GM13976 (cell line): ENCODE measurements at places on chromosomes 2 and 18.

GRCh38 chr2:6827566-6828298 is 38.0 kb downstream of the CMPK2 start:
- no peak for DNase-seq

DNA sequence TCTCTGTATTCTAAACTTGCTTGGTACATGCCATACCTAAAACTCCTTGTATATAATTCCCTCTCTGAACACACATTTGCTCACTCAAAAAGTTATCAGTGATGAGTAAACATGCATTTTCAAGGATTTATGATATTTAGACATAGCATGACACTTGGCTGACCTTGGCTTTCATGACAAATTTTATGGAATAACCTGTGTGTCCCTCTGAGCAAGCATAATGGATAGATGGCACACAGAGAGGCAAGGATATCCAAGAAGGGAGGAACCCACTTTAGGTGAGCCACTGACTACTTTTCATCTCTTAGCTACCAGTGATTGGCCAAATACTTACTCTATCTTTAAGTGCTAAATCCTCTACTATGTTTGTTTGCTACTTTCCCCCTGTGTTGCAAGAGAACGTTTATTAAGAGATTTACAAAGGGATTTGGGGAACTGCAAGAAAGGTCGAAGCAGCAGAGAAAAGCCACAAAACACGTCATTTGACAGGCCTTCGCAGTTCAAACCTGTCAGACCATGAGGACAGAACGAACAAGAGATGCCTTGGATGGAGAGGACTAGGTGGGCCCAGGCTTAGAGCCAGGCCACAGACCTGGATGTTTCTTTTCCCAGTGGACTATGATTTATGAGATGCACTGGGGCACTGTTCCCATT is 379.9 kb downstream of the NBAS start:
- DNase-seq, result no peak

- DNase-seq, result no peak
Measured at GRCh38 chr2:137123226-137123625, 357.9 kb downstream of the THSD7B start.

GRCh38 chr2:7098816-7099215 is 181.6 kb downstream of the RNF144A start:
- DNase-seq, result no peak

GRCh38 chr2:196276421-196276820 is 105.0 kb upstream of the STK17B start:
- DNase-seq, result no peak

- no peak for DNase-seq
Measured at GRCh38 chr2:164456619-164457018, 164.7 kb downstream of the GRB14 start.

DNA sequence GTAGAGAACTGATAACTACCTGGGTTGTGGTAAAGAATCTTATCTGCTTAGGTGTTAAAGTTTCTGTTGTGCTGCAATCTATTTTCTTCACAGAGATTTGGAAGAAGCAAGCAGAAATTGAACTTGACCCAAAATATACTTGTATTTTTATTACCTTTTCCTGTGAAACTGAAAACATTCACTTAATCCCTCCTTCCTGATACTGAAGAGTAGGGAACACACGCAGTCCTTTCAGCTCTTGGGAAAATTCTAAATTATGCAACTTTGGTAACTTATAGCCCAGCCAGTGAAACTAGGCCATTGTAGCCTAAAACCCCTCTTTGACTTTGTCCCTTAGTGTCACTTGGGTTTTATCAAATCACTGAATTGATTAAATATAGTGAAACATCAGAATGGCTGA is 128.4 kb upstream of the MEIS1 start:
- no peak for DNase-seq

GRCh38 chr2:235046589-235046988 is 94.8 kb downstream of the SH3BP4 start:
- no peak for DNase-seq

DNA sequence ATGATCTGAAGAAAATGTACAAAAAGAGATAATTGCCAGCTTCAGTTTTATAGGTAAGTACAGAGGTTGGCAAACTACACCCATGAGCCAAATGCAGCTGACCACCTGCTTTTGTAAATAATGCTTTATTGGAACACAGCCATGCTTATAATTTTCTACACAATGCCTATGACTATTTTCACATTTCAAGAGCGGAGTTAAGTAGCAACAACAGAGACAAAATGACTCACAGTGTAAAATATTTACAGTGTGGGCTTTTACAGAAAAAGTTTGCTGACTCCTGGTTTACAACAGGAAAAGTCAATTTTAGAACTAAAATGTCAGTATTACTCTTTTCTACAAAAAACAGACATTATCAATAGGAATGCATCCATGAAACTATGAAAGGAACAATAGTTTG is 26.0 kb downstream of the CWC22 start:
- DNase-seq, result no peak

GRCh38 chr2:65357095-65357958 is 75.1 kb downstream of the SPRED2 start:
- DNase-seq, result peak; percentile 46

- no peak for DNase-seq
Measured at GRCh38 chr2:176753752-176754474, 458.7 kb upstream of the HNRNPA3 start.

DNA sequence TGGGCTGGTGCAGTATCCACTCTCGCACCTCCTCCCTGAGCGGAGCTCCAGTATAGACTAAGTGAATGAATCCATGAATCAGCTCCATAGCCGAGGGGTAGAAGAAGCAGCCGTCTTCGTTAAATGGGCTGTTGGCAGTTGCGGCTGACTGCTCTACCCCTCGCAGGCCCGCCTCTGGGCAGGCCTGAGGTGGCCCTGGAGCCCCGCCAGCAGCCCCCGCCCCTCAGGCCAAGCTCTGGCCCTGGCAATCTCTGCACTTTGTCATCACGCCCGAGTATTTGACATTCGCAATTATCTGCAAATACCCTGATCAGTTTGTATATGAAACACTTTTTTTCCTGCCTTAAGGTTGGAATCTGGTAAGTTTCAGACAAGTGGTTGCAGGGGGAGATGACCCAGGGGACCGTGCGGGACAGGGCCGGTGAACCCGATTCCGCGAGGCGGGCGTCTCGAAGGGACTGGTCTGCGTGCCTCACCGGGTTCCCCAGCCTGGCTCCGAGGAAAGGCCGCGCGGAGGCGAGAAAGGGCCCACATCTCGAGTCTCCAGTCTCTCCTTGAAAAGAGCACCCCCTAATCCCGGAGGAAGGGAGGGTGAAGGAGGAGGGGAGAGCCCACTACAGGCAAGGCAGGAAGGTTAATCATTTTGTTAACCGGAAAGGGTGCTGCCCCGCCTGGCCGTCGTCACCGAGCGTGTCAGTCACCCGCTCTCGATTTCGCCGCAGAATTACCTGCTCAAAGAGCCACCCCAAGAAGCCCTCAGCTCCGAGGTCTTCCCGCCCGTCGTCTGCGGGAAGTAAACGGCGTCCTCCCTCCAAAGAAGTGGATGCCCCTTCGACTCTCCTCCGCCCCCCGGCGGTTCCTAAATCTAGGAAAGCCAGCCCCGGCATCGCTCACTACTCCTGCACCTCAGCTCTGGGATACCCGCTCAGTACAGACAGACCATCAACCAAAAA is 11.1 kb upstream of the SATB2 start:
- DNase-seq, result peak; percentile 22
